ENCODE measurements at places on chromosomes 7 and 10. TPM values are rescaled to one million over a fixed set of nuclear protein-coding genes. Genes with fewer than 3 reads are reported as not detected.

- peaks cover 5% of the 10 kb centered on the region for H3K4me1 ChIP-seq
- no peaks in the 10 kb centered on the region for H3K27me3 ChIP-seq
- no peak for DNase-seq
Measured at GRCh38 chr10:84543948-84544347, 215.6 kb downstream of the CCSER2 start.

Gene INTS15
- total RNA-seq: 18.8 TPM

DNA sequence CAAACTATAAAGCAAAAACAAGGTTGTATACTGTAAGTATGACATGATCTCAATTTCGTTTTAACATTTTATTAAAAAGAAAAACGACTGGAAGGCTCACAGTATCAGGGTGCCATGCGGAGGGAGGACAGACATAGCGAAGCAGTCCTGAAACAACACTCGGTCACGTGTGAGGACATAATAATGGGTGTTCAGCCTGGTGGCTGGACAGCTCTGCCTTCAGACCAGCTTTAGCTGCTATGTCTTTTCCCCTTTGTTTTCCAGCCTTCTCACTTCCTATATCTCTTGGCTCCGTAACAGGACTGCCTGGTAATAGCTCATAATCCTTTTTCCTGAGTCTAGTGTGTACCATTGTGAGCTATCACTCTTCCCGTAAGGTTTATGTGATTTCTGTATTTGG lies 18.4 kb upstream of the KLF14 start:
- no peak overlapping the region for H3K4me3 ChIP-seq
- no peak overlapping the region for H3K27ac ChIP-seq
- H3K27me3 ChIP-seq: no peaks in the 10 kb centered on the region
- peaks cover 6% of the 10 kb centered on the region for H3K36me3 ChIP-seq
- H3K4me1 ChIP-seq: no peaks in the 10 kb centered on the region

DNA sequence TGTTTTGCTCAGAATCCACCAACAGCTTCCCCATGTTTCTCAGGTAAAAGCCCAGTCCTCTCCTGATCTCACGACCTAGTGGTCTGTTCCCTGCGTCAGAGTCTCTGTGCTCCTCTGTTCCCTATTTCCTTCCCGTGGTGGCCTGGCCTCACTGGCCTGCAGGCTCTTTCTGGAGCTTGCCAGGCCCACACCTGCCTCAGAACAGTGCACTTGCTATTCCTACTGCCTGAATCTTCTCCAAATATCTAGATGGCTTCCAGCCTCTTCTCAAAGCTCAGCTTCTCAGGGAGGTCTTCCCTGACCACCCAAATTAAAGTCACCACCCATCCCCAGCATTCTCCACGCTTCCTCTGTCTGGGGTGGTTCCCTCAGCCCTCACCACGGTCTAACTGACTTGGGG lies 165.3 kb downstream of the USP6NL start:
- H3K27ac ChIP-seq: no peak overlapping the region
- no peaks in the 10 kb centered on the region for H3K36me3 ChIP-seq
- H3K4me1 ChIP-seq: no peaks in the 10 kb centered on the region
- DNase-seq: no peak
- H3K27me3 ChIP-seq: no peaks in the 10 kb centered on the region

Gene PGAM2
- not detected for total RNA-seq

Gene NEURL1
- total RNA-seq: 2.6 TPM

Gene SYT15B
- 0.06 TPM for total RNA-seq

Gene SPDYE8
- not detected for total RNA-seq

Gene HOXA9
- total RNA-seq: 0.30 TPM

DNA sequence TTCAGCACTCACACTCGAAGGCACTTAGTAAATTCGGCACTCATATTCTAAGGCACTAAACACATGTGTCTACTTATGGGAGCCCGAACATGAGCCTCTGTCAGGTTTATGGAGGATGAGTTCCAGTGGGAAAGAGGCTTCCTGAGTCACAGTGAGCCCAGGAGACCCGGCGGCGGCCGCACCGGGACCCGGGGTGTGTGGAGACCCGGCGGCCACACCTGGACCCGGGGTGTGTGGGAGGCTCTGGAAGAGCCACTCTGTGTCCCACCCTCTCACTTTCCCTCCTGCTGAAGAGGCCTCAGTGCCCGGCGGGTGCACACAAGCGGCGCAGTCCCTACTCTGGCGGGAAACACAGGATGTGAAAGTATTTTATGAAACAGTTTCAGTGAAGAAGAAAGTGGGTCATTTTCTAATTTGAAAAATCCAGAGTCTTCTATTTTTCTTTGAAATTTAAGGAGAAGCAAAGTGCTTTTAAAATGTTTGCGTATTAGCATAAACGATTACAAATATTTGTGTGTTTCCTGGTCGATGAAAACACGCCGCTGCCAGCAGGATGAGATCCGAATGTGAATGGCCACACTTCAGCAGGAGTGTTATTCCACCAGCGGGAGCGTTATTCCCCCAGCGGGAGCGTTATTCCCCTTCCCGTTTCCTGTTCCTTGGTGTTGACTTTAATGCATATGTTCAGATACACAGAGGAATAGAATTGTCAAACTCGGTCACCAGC lies 625.1 kb downstream of the DNAJB6 start:
- H3K4me1 ChIP-seq: no peaks in the 10 kb centered on the region
- no peaks in the 10 kb centered on the region for H3K36me3 ChIP-seq
- no peak overlapping the region for H3K27ac ChIP-seq
- H3K4me3 ChIP-seq: no peak overlapping the region
- DNase-seq: no peak

Gene SUN3
- total RNA-seq: not detected

- DNase-seq: peak; percentile 17
- H3K27ac ChIP-seq: no peak overlapping the region
- no peaks in the 10 kb centered on the region for H3K36me3 ChIP-seq
- H3K4me1 ChIP-seq: 0 out of 2 replicates have a peak, but pooled peaks cover 2% of the 10 kb centered on the region
- H3K27me3 ChIP-seq: peaks cover 26% of the 10 kb centered on the region
- no peak overlapping the region for H3K4me3 ChIP-seq
Measured at GRCh38 chr7:150845421-150845861, 6.9 kb upstream of the AOC1 start.

GRCh38 chr7:20310963-20311742 lies 19.5 kb upstream of the ITGB8 start:
- peaks cover 20% of the 10 kb centered on the region for H3K4me1 ChIP-seq
- H3K36me3 ChIP-seq: no peaks in the 10 kb centered on the region
- no peaks in the 10 kb centered on the region for H3K27me3 ChIP-seq
- DNase-seq: peak; percentile 74

Gene VGF
- 0.18 TPM for total RNA-seq

DNA sequence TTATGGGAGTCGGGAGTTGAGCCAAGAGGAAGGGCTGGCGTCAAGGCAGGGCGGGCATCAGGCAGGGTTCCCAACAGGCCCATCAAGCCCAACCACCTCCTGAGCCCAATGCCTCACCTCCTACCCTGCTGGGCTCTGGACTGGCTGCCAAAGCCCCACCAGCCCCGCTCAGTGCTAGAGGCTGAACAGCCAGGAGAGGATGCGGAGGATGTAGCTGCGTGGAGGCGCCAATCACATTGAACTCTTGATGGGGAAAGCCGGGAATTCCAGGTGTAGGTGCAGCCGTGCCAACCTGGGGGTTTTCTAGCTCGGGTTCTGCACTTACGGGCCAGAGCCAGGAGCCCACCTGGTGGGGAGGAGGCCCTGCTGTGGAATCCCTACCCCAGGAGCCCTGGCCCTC lies 12.9 kb downstream of the ATP5MF start:
- H3K27ac ChIP-seq: no peak overlapping the region
- DNase-seq: no peak
- H3K27me3 ChIP-seq: no peaks in the 10 kb centered on the region
- no peak overlapping the region for H3K4me3 ChIP-seq

Gene CD36
- total RNA-seq: 0.13 TPM

DNA sequence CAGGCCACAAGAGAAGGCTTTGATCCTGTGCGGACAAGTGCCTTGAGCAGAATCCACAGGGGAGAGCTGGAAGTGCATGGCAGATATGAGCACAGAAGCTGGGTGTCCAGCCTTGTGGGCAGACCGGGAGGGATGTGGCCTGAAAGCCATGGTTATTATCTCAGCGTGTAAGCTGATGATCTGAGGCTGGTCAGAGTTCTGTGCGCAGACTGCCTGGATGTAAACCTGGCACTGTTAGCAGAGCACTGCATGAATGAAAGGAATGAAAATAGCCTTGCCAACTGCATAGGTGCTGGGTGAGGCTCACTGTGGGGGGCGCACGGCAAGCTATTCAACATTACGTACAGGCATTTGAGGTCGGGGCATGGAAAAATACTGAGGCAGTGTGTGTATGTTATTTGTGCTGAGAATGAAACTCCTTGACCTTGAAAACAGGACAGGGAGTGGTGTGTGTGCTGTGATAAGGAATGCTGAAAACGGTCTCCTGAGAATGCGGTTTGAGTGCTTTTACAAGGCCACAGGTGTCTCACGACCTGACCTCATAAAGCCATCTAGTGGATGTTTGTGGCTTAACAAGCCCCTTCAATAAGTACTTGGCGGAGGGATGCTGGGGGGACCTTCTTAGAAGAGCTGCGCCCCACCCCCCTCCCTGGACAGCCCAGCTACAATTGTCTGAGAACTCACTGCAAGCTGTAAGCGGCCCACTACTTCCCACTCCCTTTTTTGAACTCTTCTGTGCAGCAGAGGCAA lies 18.7 kb downstream of the AKR1C1 start:
- DNase-seq: peak; percentile 57
- H3K27me3 ChIP-seq: no peaks in the 10 kb centered on the region
- no peak overlapping the region for H3K4me3 ChIP-seq
- no peaks in the 10 kb centered on the region for H3K4me1 ChIP-seq

GRCh38 chr7:134179036-134180011 lies 52.2 kb downstream of the LRGUK start:
- peaks cover 7% of the 10 kb centered on the region for H3K4me1 ChIP-seq
- H3K27me3 ChIP-seq: no peaks in the 10 kb centered on the region
- H3K4me3 ChIP-seq: no peak overlapping the region
- no peak overlapping the region for H3K27ac ChIP-seq
- H3K36me3 ChIP-seq: no peaks in the 10 kb centered on the region
- DNase-seq: no peak

GRCh38 chr10:131315344-131315743 lies 3.8 kb upstream of the TCERG1L start:
- H3K4me1 ChIP-seq: no peaks in the 10 kb centered on the region
- no peak overlapping the region for H3K27ac ChIP-seq
- H3K27me3 ChIP-seq: no peaks in the 10 kb centered on the region
- no peak overlapping the region for H3K4me3 ChIP-seq
- no peaks in the 10 kb centered on the region for H3K36me3 ChIP-seq
- DNase-seq: no peak

DNA sequence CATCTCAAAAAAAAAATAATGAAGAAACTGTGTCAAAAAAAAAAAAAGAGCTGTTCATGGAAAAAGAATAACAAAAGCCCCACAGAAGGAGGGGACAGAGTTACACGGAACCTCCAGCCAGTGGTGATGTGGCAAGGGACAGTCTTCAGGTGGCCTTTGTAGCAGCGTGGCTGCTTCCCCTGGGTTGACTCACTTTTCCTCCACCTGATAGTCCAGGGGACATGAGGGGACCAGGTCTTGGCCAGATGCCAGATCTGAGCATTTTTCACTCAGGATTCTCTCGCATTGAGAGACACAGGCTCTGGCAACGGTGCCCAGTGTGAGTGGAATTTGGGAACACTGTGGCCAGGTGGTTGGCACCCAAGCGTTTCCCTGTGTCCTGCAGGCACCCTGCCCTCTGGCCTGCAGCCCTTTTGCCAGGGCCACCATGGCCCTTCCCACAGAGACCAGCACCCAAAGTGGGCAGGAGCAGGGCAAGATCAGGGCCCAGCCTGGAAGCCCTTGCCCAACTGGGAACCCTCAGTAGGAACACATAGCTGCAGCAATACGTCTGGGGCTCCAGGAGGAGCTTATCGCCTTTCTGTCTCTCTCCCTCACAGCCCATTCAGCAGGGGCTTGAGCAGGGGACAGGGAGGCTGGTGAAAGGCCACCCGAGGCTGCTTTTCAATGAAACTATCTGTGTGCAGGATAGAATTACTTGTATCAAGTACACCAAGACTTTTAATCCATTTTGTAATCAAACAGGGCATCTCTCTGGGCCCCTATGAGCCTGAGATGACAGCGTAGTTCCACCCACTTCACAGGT lies 159.1 kb downstream of the UBE2H start:
- H3K4me1 ChIP-seq: peaks cover 6% of the 10 kb centered on the region
- DNase-seq: no peak
- no peak overlapping the region for H3K4me3 ChIP-seq
- no peaks in the 10 kb centered on the region for H3K27me3 ChIP-seq

- H3K4me3 ChIP-seq: no peak within 1 kb of the TSS
- H3K36me3 ChIP-seq: no peaks in the 10 kb centered on the region
- no peaks in the 10 kb centered on the region for H3K27me3 ChIP-seq
- no peak for DNase-seq
Measured at GRCh38 chr10:37125191-37125732, at the start of gene ANKRD30A. ANKRD30A (plus strand) TSS chr10:37125598; CDS start chr10:37125788, 190 bp downstream.

DNA sequence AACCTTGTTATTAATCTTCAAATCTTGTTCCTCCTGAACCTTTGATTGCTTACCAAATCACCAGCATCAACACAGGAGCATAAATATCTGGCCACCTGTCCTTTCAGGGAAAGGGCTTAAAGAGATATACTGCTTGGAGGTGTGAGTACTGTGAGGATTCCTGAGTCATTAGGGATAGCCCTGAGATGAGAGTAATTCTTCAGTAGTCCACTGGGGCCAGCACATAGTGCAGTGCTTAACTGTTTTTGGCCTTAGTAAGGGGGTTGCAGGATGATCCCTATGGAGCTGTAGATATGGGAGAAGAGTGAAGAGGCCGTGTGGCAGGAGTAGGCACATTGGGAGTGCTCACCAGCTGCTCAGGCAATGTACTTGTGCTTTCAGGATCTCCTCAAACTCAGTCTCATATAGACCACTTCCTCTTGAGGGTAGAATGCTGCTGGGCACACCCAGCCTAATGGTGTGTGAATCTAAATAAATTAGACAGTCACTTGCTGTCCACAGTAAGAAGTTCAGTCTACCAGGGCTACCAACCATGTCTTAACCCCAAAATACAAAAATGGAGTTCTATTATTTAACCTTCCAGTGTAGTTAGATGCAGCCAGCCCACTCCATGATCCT lies 26.5 kb upstream of the GPR141 start:
- DNase-seq: no peak
- no peaks in the 10 kb centered on the region for H3K27me3 ChIP-seq
- no peaks in the 10 kb centered on the region for H3K4me1 ChIP-seq
- no peak overlapping the region for H3K27ac ChIP-seq
- no peaks in the 10 kb centered on the region for H3K36me3 ChIP-seq

Gene ZNF804B
- 0.04 TPM for total RNA-seq

DNA sequence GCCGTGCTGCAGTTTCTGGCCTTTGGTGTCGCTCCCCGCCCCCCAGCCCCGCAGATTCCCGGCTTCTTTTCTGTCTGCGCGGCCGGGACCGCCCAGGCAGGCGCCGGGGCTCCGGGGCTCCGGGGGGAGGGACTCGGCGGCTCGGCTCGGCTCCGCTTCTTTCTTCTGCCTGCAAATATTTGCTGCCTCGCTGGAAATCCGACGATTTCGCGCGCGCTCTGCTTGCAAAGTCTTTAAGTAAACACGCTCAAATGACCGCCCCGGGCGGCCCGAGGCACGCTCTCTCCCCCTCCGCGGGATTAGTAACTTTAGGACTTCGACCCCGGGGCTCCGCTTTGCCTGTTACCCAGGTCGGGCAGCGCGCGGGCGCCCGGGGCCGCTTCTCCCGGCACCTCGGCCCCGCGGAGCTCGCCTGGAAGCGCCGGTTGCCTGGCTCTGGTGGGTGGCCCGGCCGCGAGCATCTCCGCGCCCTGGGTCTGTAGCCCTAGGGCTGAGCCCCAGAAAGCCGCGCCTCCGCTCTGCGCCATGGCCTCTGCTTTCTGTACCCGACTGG lies 3.9 kb upstream of the GATA3 start:
- peak; percentile 65 for DNase-seq
- H3K4me1 ChIP-seq: 0 out of 2 replicates have a peak, but pooled peaks cover 2% of the 10 kb centered on the region
- H3K4me3 ChIP-seq: peak overlapping the region; percentile 59
- no peaks in the 10 kb centered on the region for H3K27me3 ChIP-seq
- H3K36me3 ChIP-seq: no peaks in the 10 kb centered on the region

Gene TBX20
- 2.0 TPM for total RNA-seq

Gene PAPOLB
- not detected for total RNA-seq
